ENCODE measurements at places on chromosomes 3 and 15. TPM values are rescaled to one million over a fixed set of nuclear protein-coding genes. Genes with fewer than 3 reads are reported as not detected.

GRCh38 chr3:81462921-81463320, 298.5 kb downstream of the GBE1 start:
- DNase-seq: no peak

DNA sequence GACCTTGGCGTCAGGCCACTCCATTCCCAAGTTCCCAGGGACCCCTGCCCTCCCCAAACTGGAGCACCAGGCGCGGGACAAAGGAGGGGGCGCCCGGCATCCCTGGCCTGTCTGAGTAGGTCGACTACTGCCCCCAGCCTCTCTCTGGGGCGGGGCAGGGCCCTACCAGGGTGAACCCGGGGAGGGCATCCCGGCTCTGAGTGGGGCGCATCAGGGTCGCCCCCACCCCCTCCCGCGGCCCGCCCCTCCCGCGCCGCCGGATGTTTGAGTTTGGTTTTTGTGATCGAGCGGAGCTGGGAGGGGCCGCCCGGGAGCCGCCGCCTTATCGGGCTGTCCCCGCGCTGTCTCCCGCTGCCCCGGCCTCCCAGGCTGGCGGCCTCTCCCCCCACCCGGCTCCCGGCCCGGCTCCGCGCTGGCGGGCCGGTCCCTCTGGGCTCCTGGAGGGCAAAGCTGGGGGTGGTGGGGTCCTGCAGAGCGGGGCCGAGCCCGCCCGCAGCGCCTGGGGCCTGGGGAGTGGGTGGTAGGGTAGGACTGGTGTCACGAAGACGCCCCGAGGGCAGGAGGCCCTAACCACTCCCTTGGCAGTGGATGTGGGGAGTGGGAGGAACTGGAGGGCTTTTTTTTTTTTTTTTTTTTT, 47.2 kb upstream of the SMAD6 start:
- DNase-seq: peak; percentile 71

DNA sequence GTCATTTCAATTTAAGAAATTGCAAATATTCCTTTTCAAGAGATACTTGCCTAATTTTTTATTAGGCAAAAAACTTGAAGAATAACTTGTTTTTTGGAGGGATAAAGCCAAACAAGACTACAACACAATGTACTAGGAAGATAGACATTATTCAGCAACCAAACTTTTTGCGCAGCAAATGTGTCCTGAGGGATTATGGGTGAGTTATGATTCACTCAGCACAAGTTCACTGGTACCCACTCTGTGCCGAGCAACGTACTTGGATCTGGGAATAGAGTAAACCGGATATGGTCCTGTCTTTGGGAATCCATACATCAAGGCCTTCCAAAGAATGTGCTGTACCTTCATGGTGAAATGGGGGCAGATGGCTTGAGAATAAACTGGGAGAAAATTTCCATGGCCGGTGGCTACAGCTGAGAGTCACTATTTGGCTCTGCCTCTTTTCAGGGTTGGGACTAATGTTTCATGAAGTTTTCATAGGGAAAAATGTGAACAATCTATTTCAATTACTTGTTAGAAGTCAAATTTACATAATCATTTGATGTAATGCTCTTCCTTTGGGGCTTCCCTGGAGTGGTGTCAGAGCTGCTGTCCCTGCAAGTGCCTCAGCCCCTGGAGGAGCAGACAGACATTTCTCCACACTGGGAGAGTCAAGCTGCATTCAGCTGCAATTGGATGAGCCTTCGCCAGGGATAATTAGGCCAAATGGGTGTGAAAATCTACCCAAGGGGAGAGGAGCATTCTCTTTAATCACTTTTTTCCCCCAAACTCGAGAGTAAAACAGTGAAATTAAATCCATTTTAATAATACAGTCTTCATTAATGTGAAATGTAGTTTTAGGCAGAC, 315.2 kb downstream of the CLSTN2 start:
- no peak for DNase-seq

DNA sequence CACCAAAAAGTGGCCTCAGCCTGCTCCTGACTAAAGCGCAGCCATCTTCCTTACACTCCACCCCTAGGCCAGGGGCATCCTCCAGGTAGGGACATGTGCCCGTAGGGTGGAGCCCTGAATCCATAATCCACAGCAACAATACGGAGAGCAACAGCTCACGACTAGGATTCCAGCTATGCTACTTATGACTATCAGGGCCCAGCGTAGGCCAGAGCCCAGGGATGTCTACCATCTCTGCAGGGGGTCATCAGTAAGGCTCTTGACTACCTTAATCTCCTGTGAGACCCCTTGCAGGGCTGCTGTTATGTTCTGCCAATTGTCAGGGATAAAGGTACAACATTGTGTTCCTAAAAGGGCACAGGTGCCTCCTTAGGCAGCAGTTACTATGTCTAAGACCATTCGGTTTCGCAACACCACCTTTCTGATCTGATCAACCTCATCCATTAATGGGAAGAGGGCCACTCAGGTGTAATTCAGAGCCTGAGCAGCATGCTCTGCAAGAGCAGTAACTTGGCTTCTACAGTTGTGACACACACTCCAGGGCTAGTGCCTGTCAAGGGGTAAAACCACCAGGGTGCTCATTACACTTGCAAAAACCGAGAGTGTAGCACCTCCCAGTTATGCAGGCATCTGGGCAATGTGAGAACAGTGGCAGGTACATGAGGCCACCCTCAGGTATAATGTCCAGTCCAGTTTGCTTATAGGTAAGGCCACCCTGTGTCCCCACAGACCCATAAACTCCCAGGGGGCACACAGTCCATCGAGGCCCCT, 11.0 kb downstream of the CCRL2 start:
- no peak for DNase-seq

DNA sequence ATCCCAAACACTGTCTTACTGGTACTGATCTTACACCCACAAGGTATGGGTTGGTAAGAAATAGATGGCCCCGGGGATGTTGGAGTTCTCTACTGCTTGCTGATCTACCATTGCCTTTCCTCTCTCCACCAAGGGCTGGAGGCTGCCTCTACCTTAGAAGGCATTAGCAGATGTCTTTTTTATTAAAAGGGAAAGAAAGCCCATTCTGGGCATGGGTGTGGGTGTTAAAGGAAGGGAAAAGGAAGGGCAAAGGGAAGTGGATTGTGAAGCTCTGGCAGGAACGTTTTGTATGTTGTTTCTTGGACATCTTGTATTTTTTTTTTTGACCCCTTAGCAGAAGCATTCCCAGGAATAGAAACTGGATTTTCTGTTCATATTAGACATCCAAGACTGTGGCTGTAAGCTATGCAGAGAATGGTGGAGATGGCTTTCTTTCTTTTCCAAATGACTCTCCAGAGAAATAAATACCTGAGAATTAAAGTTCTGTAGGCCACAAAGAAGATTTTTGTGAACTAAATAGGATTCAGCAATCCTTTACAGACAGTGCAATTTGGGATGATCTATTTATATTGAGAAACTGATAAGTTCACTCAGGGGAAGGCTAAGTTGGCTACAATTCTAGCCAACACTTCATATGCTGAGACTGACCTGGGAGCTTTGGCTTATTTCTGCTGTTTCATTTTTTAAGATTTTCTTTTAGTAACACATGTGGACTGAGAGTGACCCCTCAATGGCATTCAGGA, 108.8 kb downstream of the TOP2B start:
- DNase-seq: peak; percentile 60

- DNase-seq: no peak
These were observed 844 bp downstream of the PRR23E start for GRCh38 chr3:127193775-127194174.

GRCh38 chr3:173730391-173730790, 332.8 kb downstream of the NLGN1 start:
- DNase-seq: no peak

GRCh38 chr3:164451072-164451910, 627.0 kb downstream of the SI start:
- no peak for DNase-seq

- DNase-seq: no peak
These were observed 7.1 kb downstream of the EIF4E3 start for GRCh38 chr3:71718072-71718471.

Gene ITPR1
- total RNA-seq: 152 TPM

Gene ZDHHC19
- total RNA-seq: 1.1 TPM

Gene SLC4A7
- 87.1 TPM for total RNA-seq
